ENCODE measurements at places on chromosomes 16 and 17.

DNA sequence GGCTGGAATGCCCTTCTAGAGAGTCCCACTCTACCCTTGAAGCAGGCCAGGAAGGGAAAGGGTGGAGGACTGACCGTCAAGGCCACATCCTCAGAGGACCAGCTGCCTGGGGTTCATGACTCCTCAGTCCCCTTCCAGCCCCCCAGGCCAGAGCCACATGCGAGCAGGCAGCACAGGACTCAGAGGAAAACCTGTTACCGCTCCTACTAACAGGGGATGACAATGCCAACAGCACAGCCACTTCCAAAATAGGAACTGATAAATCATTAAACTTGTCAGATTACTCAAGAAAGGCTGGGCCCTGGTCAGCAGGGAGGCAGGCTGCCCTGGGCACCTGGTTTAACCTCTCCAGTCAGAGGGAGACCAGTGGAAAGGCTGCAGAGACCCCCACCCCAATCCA, 206.2 kb upstream of the SDK2 start:
- no peak for DNase-seq

DNA sequence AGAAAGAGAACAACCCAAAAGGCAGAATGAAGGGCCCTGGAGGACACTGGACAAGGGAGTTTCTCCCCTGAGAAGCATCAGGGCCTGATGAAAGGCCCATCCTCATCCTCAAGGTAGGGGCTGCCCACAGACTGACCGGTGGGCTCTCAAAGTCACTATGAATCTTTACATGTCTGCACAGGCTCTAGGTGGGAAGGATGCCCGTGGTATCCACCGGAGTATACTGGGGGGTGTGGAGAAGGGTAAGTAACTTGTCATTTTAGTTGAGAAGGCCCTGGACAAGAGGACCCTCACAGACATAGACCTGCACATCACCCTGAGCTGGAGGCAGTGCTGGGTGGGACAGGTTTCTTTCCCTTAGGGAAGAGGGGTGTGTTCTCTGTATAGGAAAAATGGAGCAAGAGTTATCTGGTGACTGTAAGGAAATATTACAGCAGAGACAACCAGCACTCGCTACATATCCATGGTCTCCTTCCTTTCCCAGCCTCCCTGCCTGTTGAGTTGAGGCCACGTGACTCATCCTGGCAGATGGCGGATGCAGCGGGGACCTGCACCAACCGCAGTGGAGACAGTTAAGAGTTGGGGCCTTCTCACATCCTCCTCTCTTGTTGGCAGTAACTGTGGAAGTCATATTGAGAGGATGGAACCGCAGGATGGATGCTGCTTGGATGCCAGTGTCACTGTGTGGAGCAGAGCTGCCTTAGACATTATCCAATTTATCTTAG, 45.6 kb upstream of the KCNJ12 start:
- DNase-seq = no peak

- DNase-seq = no peak
Measured at GRCh38 chr17:17871913-17872312, 35.1 kb upstream of the SREBF1 start.

DNA sequence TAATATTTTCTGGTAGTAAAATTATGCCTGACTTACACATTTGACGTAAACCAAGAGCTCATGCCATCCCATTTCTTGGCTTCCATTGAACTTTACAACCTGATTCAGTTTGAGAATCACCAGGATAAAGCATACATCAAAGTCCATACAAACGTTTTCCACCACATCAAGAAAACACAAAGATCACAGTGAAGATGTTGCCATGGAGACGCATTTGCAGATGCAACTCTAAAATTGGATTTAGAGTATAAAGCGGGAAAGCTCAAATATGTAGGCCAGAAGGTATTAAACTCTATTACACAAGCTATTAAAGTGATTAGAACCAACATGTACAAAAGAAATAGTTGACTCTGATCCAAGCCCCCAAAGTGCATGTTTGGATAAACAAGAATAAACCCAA, 10.4 kb downstream of the C16orf46 start:
- DNase-seq = no peak

DNA sequence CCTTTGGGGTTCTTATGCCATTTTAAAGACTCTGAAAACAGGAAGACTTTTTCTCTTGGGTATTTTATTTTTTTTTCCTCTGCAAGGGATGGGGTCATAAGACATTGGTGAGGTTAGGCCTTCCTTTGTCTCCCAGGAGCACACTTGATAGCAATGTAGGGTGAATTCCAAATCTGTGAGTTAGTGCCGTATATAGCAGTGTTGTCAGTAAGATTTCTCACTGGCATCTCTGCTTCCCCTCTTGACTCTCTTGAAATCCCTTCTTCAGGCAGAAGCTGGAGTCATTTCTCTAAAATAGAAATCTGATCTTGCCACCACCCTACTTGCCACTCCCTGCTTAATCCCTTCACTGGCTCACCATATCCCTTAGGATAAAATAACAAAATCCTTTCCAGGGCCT, 529.7 kb downstream of the WWOX start:
- DNase-seq = no peak
